Activated T-helper 1 cell treated with anti-CD3 and anti-CD28 coated beads, Interleukin-12 subunit alpha, Interleukin-12 subunit beta, Interleukin-2, Interleukin-4 antibody, amounts not matched to agents 30 ng/mL and 10 ng/mL and 1 ng/mL, durations not matched to agents 14 hours and 24 hours and 36 hours (primary cell): ENCODE measurements at places on chromosomes 5 and 9. TPM values are rescaled to one million over a fixed set of nuclear protein-coding genes. Genes with fewer than 3 reads are reported as not detected.

DNA sequence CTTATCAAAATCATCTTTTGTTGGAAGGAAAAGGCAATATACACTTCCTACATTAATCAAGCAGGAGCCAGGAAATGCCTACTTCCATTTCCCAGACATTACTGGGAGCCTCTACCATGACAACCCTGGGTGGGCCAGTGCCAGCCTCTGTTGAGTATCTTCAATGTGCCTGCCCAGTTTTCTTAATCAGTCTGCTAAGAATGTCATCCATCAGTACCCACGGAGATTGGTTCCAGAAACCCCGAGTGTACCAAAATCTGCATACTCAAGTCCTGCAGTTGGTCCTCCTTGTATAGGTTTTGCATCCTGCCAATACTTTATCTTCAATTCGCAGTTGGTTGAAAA lies 82.4 kb downstream of the MARCHF3 start:
- no peak overlapping the region for H3K4me3 ChIP-seq
- H3K27me3 ChIP-seq: no peaks in the 10 kb centered on the region
- no peak overlapping the region for H3K27ac ChIP-seq
- no peak for DNase-seq
- H3K4me1 ChIP-seq: no peaks in the 10 kb centered on the region

DNA sequence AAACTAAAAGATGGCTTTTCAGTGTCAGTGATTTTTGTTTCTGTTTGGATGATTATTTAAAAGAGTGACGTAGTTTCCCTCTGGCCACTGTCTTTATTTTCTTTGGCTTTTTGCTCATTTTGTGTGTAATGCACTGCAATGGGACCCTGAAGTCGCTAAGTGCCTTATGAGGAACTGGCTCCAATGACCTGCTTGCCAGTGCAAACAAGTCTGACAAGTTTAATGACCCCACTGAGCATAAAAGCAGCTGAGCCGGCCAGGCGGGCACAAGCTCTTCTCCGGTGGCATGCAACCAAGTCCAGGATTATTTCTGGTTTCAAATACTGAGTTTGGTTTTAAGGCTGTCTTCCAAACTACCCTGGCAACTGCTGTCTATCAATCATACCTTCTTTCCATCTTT lies 15.6 kb upstream of the GNA14 start:
- no peak for DNase-seq
- H3K27me3 ChIP-seq: peaks cover 2% of the 10 kb centered on the region
- H3K4me3 ChIP-seq: no peak overlapping the region
- no peak overlapping the region for H3K27ac ChIP-seq
- H3K4me1 ChIP-seq: no peaks in the 10 kb centered on the region

- H3K36me3 ChIP-seq: peaks cover 2% of the 10 kb centered on the region
- peaks cover 2% of the 10 kb centered on the region for H3K27me3 ChIP-seq
- no peaks in the 10 kb centered on the region for H3K4me1 ChIP-seq
- DNase-seq: no peak
Observed at GRCh38 chr9:94908011-94908563, 181.6 kb downstream of the AOPEP start.

DNA sequence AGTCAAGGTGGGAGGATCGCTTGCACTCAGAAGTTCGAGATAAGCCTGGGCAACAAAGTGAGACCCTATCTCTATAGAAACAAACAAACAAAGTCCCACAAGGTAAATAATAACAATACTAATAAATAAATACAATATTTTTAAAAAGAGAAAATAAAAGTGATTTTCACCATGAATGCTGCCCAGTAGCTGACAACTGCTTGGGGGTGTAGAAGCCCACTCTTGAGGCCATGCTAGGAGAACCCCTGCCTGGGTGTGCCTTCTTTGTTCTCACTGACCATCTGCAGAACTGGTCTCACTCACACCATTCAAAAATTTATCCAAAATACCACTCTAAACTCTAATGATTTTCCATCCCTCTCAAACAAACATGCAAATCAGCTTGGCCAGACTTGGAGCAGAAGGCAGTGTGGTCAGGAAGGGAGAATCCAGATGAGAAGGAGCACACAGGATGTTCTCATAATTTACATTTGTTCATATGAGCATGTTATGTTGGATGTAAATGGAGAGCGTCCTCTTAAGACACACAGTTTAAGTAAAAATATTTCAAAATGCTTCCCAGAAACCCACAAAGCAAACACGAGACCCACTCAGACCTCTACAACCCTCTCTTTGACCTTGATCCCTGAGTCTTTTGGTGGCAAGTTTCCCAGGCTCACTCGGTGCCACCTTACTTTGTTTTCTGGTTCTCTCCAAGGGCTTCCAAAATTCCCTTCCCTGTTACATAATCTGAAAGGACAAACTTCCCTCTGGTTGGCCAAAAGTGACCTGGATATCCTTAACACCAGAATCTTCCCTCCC lies 7.9 kb upstream of the RAI14 start:
- no peak for DNase-seq
- H3K4me1 ChIP-seq: no peaks in the 10 kb centered on the region
- no peaks in the 10 kb centered on the region for H3K36me3 ChIP-seq
- peaks cover 16% of the 10 kb centered on the region for H3K27me3 ChIP-seq
- no peak overlapping the region for H3K4me3 ChIP-seq

- no peaks in the 10 kb centered on the region for H3K27me3 ChIP-seq
Observed at GRCh38 chr9:133948131-133948530, 44.0 kb downstream of the VAV2 start.

DNA sequence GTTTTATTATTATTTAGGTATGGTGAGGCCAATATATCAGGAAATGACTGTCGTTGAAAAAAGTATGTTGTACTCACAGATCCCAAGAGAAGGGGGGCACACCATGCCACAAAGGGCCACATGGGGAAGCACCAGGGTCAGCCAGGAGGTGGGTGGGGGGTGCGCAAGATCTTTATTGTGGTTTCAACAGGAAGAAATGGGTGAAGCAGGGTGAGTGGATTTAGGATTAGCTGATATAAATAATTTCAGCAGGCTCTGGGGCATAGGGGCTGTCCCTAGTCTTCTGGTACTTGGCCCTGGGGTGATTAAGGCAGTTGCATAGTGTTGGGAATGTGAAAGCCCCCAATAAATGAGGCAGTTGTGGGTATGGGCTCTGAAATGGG lies 8.6 kb downstream of the PDCD1LG2 start:
- H3K36me3 ChIP-seq: peaks cover 36% of the 10 kb centered on the region
- no peak for DNase-seq
- peaks cover 4% of the 10 kb centered on the region for H3K27me3 ChIP-seq
- H3K4me1 ChIP-seq: peaks cover 46% of the 10 kb centered on the region
- peak overlapping the region; percentile 53 for H3K27ac ChIP-seq
- H3K4me3 ChIP-seq: no peak overlapping the region

- H3K4me1 ChIP-seq: peaks cover 28% of the 10 kb centered on the region
- no peak for DNase-seq
- H3K36me3 ChIP-seq: peaks cover 13% of the 10 kb centered on the region
- H3K27me3 ChIP-seq: no peaks in the 10 kb centered on the region
- H3K27ac ChIP-seq: no peak overlapping the region
Observed at GRCh38 chr9:36463467-36463866, 63.4 kb upstream of the RNF38 start.

DNA sequence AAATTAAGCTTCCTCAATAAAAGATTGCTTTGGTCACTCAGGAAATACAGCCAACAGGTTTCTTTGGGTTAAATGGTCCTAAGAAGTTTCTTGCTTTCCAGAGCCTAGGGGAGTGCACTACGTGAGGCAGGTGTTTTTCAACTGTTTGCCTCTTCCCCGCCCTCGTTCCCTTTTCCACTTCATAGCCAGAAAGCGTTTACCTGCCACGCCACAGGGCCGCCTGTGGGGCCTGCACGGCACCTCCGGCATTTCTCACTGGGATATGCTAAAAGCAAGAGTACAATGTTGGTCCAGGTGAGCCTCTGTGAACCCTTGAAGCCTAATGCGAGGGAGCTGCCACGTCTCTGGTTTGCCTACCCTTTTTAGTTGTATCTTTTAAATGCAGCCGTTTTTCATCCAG lies 167.6 kb upstream of the OTULINL start:
- H3K4me3 ChIP-seq: peak overlapping the region; percentile 73
- H3K27ac ChIP-seq: peak overlapping the region; percentile 90
- H3K4me1 ChIP-seq: peaks cover 52% of the 10 kb centered on the region
- H3K27me3 ChIP-seq: peaks cover 7% of the 10 kb centered on the region
- H3K36me3 ChIP-seq: peaks cover 5% of the 10 kb centered on the region

DNA sequence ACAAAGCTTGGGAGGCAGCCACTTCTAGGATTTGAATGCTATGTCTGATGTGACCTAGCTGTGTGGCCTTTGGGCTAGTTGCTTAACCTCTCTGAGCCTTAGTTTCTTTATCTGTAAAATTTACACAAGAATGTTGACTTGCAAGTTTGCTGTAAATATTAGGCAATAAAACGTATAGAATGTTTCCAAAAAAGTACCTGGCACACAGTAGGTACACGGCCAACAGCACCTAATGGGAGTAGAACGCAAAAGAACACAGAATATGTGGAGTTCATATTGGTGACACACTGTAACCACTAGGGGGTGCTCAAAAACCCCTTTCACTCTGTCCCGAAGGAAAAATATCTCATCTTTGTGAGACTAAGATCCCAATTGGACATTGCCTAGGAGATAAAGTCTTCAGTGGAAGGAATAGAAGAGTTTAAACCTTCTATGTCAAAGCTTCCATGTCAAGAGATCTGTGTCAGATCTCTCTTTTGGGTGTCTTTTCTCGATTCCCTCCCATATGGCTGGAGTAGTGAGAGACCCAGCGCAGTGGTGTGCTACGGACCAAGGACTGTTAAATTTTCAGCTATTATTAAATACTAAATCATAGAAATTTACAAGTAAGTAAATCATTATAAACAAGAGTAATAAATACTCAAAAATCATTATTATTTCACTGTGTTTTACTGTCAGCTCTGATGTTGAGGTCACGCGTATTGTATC lies 145.4 kb upstream of the RAD23B start:
- H3K36me3 ChIP-seq: no peaks in the 10 kb centered on the region
- no peak overlapping the region for H3K27ac ChIP-seq
- DNase-seq: no peak
- H3K4me3 ChIP-seq: no peak overlapping the region
- H3K4me1 ChIP-seq: no peaks in the 10 kb centered on the region

GRCh38 chr5:149002761-149003689 lies 59.8 kb downstream of the SH3TC2 start:
- no peak for DNase-seq
- peaks cover 7% of the 10 kb centered on the region for H3K4me1 ChIP-seq
- H3K36me3 ChIP-seq: no peaks in the 10 kb centered on the region
- H3K4me3 ChIP-seq: no peak overlapping the region
- H3K27me3 ChIP-seq: peaks cover 4% of the 10 kb centered on the region

FAM78A gene
- 52.8 and 54.3 TPM in 2 replicates for total RNA-seq

GRIN1 gene
- 0.05 TPM in 2 replicates for total RNA-seq

DHX29 gene
- 20.3 and 22.3 TPM in 2 replicates for total RNA-seq

RASEF gene
- total RNA-seq: not detected in 2 replicates

MSH3 gene
- 20.2 and 20.7 TPM in 2 replicates for total RNA-seq

ABO gene
- total RNA-seq: 0.34 and 0.60 TPM in 2 replicates

UBE2QL1 gene
- total RNA-seq: 0.73 and 0.91 TPM in 2 replicates

RAD23B gene
- total RNA-seq: 138 and 153 TPM in 2 replicates
